Ecto neural progenitor cell (in vitro differentiated cells): ENCODE measurements at places on chromosomes 13 and 19.

GRCh38 chr13:66069570-66069969, 1160.6 kb downstream of the PCDH9 start:
- DNase-seq = no peak

GRCh38 chr13:112962911-112963625, 5.9 kb upstream of the MCF2L start:
- no peak for DNase-seq

DNA sequence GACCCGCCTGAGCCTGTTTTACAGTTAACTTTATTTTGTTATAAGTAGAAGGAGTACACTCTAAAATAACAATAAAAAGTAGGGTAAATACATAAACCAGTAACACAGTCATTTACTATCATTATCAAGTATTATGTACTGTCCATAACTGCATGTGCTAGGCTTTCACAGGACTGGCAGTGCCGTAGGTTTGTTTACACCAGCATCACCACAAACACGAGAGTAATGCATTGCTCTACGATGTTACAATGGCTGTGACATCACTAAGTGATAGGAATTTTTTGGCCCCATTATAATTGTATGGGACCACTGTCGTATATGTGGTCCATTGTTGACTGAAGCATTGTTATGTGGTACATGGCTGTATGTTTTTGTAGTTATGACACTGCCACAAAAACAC, 41.3 kb upstream of the SLC7A9 start:
- DNase-seq = no peak

GRCh38 chr19:55464662-55465054, at the start of gene C19orf85:
TSS of gene C19orf85 (minus strand) at chr19:55464751. CDS start at chr19:55464554, 197 bp downstream.
- DNase-seq = no peak

- DNase-seq = peak; percentile 61
These were observed at the start of gene PPP1R12C for GRCh38 chr19:55116859-55117662. TSS of gene PPP1R12C (minus strand) at chr19:55117637. CDS start at chr19:55117543, 94 bp downstream.

GRCh38 chr19:46066471-46066870, 25.7 kb upstream of the IGFL4 start:
- DNase-seq = no peak

GRCh38 chr19:17075864-17076542, 426 bp downstream of the MYO9B start:
- no peak for DNase-seq

DNA sequence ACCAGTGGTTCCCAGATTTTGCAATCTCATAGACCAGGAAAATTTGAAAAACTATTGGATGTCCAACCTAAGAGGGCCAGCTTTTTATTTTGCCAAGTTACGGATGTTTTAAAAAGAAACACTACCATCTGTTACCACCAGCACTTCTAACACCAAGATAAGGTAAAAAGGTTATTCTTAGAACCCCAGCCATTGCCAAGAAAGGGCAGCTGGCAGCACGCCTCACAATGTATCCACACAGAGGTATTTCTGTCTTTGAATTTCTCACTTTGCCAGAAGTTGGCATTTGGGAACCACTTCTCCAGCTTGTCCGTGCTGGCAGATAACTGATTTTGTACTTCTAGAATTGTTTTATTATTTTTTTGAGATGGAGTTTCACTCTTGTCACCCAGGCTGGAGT, 28.7 kb downstream of the CAPN12 start:
- no peak for DNase-seq

DNA sequence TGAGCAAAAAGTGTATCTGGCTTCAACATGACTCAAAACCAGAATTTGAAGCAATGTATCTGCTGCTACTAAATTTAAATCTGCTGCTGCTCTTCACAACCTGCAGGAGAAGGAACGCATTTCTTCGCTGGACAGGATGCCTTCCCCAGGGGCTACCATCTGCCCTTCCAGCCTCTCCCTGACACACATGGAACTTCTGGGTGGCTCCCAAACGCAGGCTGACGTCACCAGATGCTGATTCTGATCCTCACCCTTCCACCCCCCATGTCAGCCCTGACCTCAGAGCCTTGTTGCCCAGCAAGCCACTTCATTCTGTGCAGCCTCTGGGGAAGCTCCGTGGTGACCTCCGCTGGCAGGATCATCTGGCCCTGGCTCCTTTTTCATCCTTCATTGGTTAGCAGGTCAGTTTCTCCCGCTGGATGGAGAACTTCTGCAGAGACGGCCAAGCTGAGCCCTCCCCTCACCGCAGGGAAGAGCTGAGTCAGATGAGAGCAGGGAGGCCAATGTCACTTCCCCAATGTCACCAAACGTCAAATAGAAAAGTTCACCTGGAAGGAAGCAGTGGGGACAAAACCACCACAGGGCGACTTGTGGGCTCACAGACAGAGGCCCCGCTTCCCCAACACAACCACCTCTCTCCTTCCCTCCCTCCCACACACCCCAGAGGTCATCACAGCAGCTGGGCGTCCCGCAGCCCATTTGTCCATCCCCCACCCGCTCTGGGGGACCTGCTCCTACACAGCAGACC, 14.0 kb upstream of the RAB20 start:
- no peak for DNase-seq

DNA sequence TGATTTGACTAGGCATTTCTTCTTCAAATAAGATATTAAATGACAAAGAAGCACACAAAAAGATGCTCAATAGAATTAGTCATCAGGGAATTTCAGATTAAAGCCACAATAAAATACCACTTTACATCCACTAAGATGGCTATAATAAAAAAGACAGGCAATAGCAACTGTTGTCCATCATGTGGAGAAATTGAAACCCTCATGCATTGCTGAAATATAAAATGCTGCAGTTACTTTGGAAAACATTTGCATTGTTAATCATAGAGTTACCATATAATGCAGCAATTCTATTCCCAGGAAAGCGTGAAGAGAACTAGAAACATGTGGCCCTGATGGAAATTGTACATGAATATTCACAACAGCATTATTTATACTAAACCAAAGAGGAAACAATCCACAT, 605.5 kb upstream of the SLITRK1 start:
- no peak for DNase-seq

DNA sequence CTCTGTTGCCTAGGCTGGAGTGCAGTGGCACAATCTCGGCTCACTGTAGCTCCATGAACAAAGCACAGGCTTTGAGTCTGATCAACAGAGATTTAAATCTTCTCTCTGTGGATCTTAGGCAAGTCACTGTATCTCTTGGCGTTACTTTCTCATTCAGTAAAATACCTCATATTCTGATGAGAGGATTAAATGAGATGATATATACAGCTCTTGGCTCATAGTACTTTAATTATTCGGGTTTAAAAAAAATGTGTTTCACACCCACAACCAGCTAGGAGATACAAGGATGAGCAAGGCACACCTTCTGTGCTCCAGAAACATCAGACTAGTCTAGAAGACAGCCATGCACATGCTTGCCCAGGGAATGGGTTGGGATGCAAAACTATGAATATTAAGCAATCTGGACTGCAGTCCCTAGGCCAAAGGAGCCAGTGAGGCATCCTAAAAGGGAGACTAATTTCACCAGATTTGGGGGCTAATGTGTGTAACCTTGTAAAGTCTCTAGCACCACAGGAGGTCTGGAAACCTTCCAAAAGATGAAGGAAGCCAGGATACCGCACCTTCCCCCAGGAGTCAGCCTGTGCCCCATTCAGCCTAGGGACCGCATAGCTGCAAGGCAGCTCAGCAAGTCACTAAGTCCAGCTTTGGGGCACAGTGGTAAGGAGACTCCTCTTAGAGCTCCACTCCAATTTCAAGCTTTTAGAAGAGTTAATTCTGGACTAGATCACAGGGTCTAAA, 2.5 kb downstream of the VPS36 start:
- no peak for DNase-seq

- DNase-seq = no peak
These were observed 319.7 kb upstream of the TSHZ3 start for GRCh38 chr19:31668921-31669320.

DNA sequence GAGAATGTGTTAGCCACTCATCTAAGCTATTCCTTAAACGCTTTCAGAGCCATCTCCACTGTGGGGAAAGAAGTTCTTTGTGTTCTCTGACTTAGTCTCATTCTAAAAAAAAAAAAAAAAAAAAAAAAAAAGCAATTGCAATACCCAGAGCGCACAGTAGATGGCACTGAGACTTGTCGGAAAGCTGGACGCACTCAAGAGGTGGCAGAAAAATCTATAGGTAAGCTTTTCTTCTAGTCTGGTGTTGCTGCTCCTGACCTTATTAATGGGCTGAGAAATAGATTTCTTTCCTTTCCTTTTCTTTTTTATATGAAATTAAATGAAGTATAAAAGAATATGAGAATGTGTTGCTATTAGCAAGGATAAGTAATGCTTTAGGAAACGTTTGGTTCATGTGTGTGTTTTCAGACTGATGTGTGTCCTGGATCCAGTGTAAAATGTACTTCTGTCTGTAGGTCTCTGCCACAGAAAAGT, 4.7 kb upstream of the GJB2 start:
- DNase-seq = no peak

GRCh38 chr13:26473571-26474230, 83.8 kb upstream of the WASF3 start:
- DNase-seq = no peak

DNA sequence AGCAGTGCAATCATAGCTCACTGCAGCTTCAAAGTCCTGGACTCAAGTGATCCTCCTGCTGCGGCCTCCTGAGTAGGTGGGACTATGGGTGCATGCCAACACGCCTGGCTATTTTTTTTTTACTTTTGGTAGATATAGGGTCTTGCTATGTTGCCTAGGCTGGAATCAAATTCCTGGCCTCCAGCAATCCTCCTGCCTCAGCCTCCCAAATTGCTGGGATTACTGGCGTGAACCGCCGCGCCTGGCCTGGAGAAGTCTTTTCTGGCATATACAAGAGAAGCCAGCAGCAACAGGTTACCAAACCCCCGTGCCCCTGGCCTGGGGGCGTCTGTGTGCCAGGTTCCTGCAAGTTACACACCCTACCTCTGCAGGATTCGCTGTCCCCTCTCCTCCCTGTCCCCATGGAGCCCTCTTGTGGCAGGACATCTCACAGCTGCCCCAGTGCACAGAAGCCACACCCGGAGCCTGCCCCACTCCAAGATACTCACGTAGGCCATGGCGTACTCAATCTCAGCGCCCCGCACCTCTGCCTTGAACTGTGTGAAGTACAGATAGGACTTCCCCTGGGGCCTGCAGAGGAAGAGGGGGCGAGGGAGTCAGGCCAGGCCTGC, 9.9 kb downstream of the MYDGF start:
- DNase-seq = peak; percentile 63

GRCh38 chr13:69737129-69737935, 370.3 kb upstream of the ATXN8OS start:
- DNase-seq = no peak

- DNase-seq = no peak
These were observed 393.7 kb downstream of the FOXO1 start for GRCh38 chr13:40272776-40273139.

DNA sequence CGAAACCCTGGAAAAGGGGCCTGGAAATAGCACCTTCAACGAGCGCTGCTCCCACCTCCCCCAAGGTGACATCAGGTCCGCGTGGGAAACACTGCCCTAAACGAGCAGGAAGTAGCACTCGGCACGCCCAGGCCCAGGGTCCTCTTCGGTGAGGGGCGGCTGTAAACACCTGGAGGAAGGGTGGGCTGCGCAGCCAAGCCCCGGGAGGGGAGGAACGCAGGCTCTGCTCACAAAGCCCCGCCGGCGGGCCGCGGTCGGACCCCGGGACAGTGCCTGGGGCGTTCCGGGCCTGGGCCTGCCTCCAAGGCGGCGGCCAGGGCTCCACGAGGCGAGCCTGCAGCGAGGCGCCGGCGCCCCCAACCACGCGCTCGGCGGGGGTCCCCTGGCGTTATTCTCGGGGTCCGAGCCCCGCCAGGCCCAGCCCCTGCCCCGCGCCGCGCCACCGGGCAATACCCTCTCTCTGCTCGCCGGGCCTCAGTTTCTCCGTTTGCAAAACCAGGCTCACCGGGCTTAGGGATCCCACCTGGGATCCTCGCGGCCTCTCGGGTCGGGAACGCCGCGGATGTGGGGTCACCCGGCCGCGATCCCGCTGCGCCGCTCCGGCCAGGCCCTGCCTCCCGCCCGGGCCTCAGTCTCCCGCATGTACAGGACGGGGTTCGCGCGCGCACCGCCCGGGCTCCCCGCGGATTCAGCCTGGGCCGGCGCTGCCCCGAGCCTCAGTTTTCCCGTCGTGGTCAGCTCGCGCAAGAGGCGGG, 630 bp downstream of the RNF126 start:
- DNase-seq = no peak

DNA sequence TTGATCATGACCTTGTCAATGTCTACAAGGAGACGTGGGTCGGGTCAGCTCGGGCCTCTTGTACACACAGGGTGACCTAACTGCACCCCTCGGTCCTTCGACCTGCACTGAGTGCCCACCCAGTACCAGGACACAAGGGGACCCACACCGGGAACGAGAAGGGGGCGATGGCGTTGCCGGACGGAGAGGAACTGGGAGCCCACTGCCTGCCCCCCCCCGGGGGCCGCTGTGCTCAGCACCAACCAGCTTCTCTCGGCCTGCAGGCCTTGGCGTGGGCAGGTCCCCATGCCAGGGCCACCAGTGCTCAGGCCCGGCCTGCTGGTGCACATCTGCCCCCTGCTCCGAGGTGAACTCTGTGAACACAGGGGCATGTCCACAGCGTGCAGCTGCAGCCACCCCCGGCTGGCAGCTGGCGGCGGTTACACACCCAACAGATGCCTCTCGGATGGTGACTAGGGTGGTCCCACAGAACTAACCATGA, 14.1 kb downstream of the CFD start:
- no peak for DNase-seq

- no peak for DNase-seq
These were observed 6.2 kb upstream of the SMG9 start for GRCh38 chr19:43760941-43761340.

DNA sequence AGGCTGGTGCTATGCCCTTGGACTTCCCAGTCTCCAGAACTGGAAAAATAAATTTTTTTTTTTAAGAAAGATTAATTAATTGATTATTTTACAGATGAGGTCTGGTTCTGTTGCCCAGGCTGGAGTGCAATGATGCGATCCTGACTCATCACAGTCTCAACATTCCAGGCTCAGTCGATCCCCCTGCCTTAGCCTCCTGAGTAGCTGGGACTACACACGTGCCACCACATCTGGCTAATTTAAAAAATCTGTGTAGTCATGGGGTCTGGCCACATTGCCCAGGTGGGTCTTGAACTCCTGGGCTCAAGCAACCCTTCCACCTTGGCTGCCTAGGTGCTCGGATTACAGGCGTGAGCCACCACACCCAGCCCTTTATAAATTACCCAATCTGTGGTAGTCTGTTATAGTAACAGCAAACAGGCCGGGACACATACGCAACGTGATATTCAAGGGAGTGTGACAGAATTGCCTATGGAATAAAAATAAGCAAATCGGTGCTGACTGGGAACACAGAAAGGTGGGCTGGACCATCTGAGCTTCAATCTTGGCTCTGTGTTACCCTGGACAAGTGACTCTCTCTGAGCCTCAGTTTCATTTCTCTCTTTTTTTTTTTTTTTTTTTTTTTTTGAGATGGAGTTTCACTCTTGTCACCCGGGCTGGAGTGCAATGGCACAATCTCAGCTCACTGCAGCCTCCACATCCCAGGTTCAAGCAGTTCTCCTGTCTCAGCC, 42.8 kb downstream of the PIN1 start:
- no peak for DNase-seq

GRCh38 chr13:109384491-109385241, 401.7 kb downstream of the IRS2 start:
- no peak for DNase-seq

- no peak for DNase-seq
These were observed 22.0 kb downstream of the GGACT start for GRCh38 chr13:100566543-100566942.
